Endothelial cell of coronary artery (primary cell): ENCODE measurements at places on chromosomes 13 and 19. TPM values are rescaled to one million over a fixed set of nuclear protein-coding genes. Genes with fewer than 3 reads are reported as not detected.

Gene CERS4
- 1.8 and 2.5 TPM in 2 replicates for total RNA-seq

Gene ZNF132
- 6.2 and 6.8 TPM in 2 replicates for total RNA-seq

Gene F2RL3
- 3.1 and 5.6 TPM in 2 replicates for total RNA-seq

Gene PNMA8C
- total RNA-seq, result not detected in 2 replicates

Gene LILRA6
- not detected in 2 replicates for total RNA-seq
